ENCODE measurements at places on chromosomes 1 and 21. TPM values are rescaled to one million over a fixed set of nuclear protein-coding genes. Genes with fewer than 3 reads are reported as not detected.
A peak's percentile ranks its signal among the peaks of the same experiment; 100 is the strongest.

Gene DPM3
- total RNA-seq: 60.0 TPM

Gene B3GALT2
- total RNA-seq: 6.0 TPM

Gene COL6A1
- total RNA-seq: 3.5 TPM

Gene SPRR3
- total RNA-seq: not detected

DNA sequence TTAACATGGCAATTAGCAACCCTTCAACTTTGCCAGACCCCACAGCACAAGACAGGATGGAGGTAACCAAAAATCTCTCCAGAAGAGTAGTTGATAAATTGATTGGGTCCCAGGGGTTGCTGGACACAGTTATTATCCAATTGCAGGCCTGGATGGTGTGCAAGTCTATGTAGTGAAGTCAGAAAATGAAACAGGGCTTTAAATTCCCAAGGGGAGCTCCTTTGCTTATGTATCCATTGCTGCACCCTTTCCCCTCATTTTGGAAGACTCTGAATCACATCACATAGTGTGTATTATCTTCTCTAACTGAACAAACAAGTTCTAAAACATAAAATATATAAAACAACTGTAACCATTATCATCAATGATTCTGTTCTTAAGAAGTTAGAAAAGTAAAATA, 550.2 kb downstream of the LMO4 start:
- no peaks in the 10 kb centered on the region for H3K36me3 ChIP-seq
- H3K27me3 ChIP-seq: peaks cover 8% of the 10 kb centered on the region
- no peak overlapping the region for H3K4me3 ChIP-seq
- no peak overlapping the region for H3K27ac ChIP-seq
- no peaks in the 10 kb centered on the region for H3K4me1 ChIP-seq
- no peak for DNase-seq

DNA sequence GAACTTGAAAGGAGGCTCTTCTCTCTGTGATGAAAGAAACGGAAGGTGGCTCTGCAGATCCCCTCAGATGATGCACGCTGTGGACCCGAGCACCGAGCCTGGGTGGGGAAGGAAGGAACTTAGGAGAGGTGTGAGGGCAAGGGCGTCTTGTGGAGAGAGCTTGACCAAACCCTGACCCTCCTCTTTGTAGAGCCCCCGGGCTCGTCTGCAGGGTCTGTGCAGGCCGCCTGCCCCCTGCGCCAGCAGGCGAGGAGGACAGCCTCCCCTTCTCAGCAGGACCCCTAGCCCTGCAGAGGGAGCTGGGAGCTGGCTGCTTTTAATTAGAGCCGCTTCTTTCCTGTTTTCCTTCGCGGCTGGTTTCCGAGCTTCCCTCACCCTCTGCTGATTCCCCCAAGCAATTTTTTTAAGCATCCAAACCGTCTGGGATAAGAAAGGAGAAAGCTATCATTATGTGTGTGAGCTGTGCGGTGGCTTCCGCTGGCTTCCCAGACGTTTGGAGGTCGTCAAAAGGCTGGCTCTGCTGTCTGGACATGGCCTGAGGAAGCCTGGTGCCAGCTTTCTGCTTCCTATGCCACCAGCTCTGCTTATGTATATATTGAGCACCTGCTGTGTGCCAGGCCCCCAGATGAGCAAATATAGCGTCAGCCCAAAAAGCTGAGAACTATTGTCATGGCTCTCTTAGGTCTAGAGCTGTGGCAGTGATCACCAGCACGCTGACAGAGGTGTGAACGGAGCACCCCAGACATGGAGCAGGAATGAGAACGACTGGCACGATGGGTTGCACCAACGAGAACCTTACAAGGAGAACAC, 160.2 kb upstream of the IRF2BP2 start:
- peaks cover 2% of the 10 kb centered on the region for H3K36me3 ChIP-seq
- H3K27me3 ChIP-seq: peaks cover 1% of the 10 kb centered on the region
- H3K27ac ChIP-seq: peak overlapping the region; percentile 63

GRCh38 chr1:239478069-239478468, 91.7 kb downstream of the CHRM3 start:
- H3K4me3 ChIP-seq: no peak overlapping the region
- H3K27ac ChIP-seq: no peak overlapping the region
- no peaks in the 10 kb centered on the region for H3K4me1 ChIP-seq
- H3K36me3 ChIP-seq: no peaks in the 10 kb centered on the region
- DNase-seq: no peak
- no peaks in the 10 kb centered on the region for H3K27me3 ChIP-seq

- peaks cover 3% of the 10 kb centered on the region for H3K27me3 ChIP-seq
- H3K36me3 ChIP-seq: peaks cover 7% of the 10 kb centered on the region
- DNase-seq: no peak
- no peak overlapping the region for H3K4me3 ChIP-seq
- H3K4me1 ChIP-seq: peaks cover 28% of the 10 kb centered on the region
- peak overlapping the region; percentile 52 for H3K27ac ChIP-seq
Observed at GRCh38 chr1:40976952-40977690, 2.4 kb upstream of the CTPS1 start.

GRCh38 chr1:33392639-33393038, 38.3 kb downstream of the PHC2 start:
- DNase-seq: no peak
- no peaks in the 10 kb centered on the region for H3K36me3 ChIP-seq
- H3K4me1 ChIP-seq: peaks cover 15% of the 10 kb centered on the region
- no peak overlapping the region for H3K27ac ChIP-seq

GRCh38 chr1:226424221-226425003, 16.5 kb upstream of the PARP1 start:
- H3K4me3 ChIP-seq: no peak overlapping the region
- peaks cover 22% of the 10 kb centered on the region for H3K4me1 ChIP-seq
- H3K27ac ChIP-seq: no peak overlapping the region
- H3K27me3 ChIP-seq: peaks cover 32% of the 10 kb centered on the region

GRCh38 chr1:37850352-37850955, 8.9 kb downstream of the MTF1 start:
- DNase-seq: no peak
- peaks cover 27% of the 10 kb centered on the region for H3K36me3 ChIP-seq
- no peaks in the 10 kb centered on the region for H3K27me3 ChIP-seq

- no peak overlapping the region for H3K27ac ChIP-seq
- H3K4me3 ChIP-seq: no peak overlapping the region
- no peak for DNase-seq
- H3K4me1 ChIP-seq: peaks cover 22% of the 10 kb centered on the region
Observed at GRCh38 chr1:211701733-211702132, 26.3 kb upstream of the NEK2 start.

DNA sequence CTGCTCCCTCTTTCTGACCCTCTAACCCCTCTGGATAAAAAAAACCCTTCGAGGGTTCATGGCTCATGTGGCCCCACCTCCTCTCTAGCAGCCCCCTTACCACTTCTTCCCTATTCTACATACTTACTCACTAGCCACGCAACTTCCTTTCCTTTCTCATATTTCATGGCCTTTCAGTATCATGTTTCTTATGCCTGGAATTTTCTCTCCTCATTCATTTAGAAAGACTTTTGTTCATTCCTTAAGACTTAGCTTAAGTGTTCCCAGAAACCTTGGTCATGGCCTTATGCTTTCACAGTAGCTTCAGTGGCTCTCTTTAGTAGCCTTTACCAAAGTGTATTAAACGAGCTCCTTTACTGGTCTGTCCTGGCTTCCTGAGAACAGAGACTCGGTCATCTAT, 6.1 kb downstream of the ACP6 start:
- peaks cover 13% of the 10 kb centered on the region for H3K36me3 ChIP-seq
- peaks cover 2% of the 10 kb centered on the region for H3K27me3 ChIP-seq
- H3K27ac ChIP-seq: no peak overlapping the region
- H3K4me1 ChIP-seq: peaks cover 24% of the 10 kb centered on the region
- H3K4me3 ChIP-seq: no peak overlapping the region
- DNase-seq: no peak

GRCh38 chr1:246647113-246647512, 77.1 kb upstream of the SCCPDH start:
- H3K4me3 ChIP-seq: no peak overlapping the region
- DNase-seq: no peak

GRCh38 chr1:208047476-208047934, 136.6 kb upstream of the CD34 start:
- no peak overlapping the region for H3K4me3 ChIP-seq
- H3K36me3 ChIP-seq: no peaks in the 10 kb centered on the region
- DNase-seq: no peak
- H3K4me1 ChIP-seq: peaks cover 21% of the 10 kb centered on the region

DNA sequence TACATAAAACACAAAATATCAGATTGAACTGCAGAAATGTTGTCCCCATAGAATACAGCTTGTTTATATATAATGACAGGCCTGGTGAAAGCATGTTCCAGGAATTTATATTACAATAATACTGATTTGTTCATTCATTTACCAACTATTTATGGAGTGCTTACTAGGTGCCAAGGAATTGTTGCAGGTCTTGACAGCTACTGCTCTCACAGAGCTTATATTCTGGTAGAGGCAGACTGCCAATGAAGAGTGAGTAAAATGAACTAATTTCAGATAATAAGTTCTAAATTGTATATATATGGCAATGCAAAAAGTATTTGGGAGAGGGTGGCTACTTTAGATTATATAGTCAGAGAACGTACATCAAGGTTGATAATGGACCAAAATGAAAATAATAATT, 152.0 kb downstream of the COQ8A start:
- no peak for DNase-seq
- no peak overlapping the region for H3K27ac ChIP-seq
- H3K27me3 ChIP-seq: no peaks in the 10 kb centered on the region

DNA sequence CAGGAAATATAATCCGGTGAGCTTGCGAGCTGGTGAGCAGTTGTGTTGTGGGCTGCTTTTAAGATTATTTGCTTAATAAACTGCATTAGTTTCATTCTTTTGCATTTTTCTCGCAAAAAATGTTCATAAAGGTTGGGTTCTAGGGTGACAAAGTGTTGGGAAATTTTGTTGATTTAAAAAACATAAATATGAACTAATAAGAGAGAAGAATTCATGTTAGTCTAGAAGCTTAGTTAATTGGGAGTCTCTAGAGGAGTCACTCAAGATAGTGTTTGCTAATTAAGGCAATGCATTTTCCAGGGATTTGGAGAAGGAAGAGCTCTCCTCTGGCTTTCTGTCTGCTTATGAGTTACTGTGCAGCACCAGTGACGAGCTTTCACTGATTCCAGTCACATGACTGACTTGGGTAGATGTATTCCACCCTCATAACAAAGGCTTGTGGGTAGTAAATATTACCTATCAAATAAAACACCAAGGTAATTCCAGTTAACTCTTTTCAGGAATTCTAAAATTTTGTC, 417.0 kb downstream of the PTBP2 start:
- H3K4me3 ChIP-seq: no peak overlapping the region
- H3K36me3 ChIP-seq: no peaks in the 10 kb centered on the region
- H3K4me1 ChIP-seq: peaks cover 3% of the 10 kb centered on the region
- no peaks in the 10 kb centered on the region for H3K27me3 ChIP-seq
- no peak for DNase-seq
- H3K27ac ChIP-seq: no peak overlapping the region

DNA sequence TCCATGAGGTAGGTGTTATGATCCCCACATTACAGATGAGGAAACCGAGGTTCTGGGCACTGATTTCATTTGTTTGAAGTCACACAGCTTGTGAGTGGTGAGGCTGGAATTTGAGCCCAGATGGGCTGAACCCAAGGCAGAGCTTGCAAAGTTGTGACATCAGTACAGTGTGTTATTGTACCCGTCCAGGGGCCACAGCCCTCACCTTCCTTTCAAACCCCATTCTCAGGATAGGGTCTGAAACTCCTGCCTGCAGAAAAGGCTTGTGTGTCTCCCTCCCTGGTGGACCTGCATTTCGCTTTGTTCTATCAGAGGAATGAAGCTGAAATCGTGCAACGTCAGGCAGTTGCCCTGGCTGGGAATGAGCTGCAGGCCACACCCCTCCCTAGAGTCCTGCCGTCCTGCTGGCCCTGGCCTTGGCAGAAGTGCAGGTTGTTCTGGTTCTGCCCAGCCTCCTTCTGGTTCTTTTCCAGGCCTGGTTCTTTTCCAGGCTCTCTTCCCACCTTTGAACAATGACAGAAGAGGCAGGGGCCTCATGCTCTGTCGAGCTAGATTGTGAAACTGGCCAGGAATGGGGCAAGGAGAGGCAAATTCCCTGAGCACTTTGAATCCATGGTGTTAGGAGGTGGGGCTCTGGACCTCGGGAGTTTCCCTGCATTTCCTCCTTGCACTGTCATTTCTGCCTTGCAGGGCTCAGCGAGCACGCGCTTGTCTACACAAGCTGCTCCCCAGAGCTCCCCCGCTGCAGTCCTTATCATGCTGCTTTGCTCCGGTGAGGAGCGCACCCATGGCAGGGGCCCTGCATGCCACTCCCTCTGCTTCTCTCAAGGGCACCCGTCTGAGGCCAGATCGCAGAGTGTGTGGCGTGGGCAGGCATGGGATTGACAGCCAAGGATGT, 8.2 kb upstream of the MYOM3 start:
- peaks cover 11% of the 10 kb centered on the region for H3K27me3 ChIP-seq
- H3K4me3 ChIP-seq: no peak overlapping the region
- no peak for DNase-seq
- no peaks in the 10 kb centered on the region for H3K4me1 ChIP-seq
- no peak overlapping the region for H3K27ac ChIP-seq
- no peaks in the 10 kb centered on the region for H3K36me3 ChIP-seq

DNA sequence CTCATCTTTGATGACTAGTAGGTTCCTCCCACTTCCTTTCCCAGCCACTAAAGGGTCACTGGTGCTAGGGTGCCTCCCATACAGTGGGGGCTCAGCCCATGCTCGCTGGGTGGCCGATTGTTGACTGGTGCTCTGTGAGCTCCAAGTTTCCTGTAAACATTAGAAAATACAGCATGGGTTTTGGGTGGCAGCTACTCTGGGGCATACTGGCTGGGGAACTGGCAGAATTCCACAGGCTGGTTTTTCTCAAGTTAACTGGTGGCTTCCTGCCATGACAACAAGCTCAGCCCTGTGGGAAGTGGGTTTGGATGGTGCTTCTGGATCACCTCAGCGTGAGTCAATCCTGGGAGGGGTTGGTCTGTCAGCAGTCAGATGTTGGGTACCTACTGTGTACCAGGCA, 28.7 kb upstream of the CRNN start:
- no peaks in the 10 kb centered on the region for H3K36me3 ChIP-seq
- H3K4me1 ChIP-seq: peaks cover 4% of the 10 kb centered on the region
- DNase-seq: no peak
- H3K4me3 ChIP-seq: no peak overlapping the region
- H3K27me3 ChIP-seq: peaks cover 10% of the 10 kb centered on the region
- no peak overlapping the region for H3K27ac ChIP-seq

DNA sequence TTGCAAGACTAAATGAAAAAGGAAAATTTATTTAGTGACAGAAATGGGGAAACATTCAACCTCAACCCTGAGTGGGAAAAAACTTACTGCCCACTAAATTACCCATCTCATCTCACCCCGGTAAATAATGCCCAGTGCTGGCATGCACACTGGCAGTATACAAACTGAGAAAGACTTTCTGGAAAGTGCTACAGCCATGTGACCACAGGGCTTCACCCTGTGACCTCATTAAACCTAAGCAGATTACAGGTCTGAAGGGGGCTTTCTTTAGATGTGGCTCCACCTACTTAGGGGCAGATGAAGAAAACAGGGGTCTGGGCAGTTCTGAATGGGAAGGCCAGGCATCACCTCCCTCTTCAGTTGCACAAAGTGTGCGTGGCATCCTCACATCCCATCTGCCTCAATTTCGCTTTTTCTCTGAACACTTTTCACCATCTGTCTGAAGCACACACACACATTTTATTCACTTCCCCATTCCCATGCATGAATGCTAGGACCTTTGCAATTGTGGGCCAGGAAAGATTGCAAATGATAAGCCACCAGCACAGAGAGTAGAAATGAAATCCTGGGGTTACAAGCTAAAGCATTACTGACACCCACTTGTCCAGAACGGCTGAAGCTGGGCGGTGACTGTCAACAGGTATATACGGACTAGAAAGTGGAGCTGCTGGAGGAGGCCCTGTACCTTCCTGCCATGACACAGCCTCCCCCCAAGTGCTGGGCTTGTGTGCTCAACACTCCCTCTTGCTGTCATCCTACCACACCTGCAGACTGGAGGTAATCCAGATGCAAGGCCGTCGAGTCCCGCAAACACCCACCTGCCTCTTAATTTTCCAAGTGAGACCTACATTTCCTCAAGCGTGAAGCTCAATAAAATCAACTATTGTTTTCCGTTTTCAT, 2.7 kb downstream of the NADK start:
- peaks cover 24% of the 10 kb centered on the region for H3K36me3 ChIP-seq
- no peak for DNase-seq
- peak overlapping the region; percentile 76 for H3K27ac ChIP-seq
- H3K27me3 ChIP-seq: no peaks in the 10 kb centered on the region

Measured in activated naive CD8-positive, alpha-beta T cell treated with anti-CD3 and anti-CD28 coated beads, Interleukin-2, amount 10 ng/mL, durations not matched to agents 7 days and 5 days (primary cell).